ENCODE measurements at places on chromosomes 4 and X.
A peak's percentile ranks its signal among the peaks of the same experiment; 100 is the strongest.

GRCh38 chr4:7805533-7806337 is 133.9 kb downstream of the AFAP1 start:
- DNase-seq, result no peak

DNA sequence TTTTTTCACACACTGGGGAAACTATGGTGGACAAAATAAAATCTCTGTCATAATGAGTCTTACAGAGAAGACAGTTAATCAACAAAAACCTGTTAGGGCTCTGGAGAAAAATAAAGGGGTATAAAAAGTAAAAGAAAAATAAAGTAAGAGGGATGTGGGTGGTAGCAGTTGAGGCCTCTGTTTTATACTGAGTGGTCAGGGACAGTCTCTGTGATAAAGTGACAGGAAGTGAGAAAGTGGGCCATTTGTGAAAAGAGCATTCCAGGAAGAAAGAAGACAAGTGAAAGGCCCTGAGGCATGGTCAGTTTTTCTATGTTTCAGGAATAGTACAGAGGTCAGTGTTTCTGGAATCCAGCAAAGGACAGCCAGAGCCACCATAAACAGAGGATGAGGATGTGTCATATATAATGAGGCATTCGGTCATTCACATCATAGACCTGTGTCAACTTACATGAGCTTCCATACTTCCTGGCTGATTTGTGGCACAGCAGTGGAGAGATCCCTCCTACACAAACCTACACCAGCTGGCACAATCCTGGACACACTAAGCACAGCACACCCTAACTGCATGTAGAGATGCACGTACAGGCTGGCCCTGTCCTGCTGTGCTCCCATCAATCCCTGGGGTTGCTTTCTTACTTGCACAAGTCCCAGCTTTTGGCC is 64.4 kb upstream of the NAP1L5 start:
- no peak for DNase-seq

GRCh38 chr4:163380703-163381102 is 37.0 kb downstream of the NPY5R start:
- DNase-seq, result no peak

DNA sequence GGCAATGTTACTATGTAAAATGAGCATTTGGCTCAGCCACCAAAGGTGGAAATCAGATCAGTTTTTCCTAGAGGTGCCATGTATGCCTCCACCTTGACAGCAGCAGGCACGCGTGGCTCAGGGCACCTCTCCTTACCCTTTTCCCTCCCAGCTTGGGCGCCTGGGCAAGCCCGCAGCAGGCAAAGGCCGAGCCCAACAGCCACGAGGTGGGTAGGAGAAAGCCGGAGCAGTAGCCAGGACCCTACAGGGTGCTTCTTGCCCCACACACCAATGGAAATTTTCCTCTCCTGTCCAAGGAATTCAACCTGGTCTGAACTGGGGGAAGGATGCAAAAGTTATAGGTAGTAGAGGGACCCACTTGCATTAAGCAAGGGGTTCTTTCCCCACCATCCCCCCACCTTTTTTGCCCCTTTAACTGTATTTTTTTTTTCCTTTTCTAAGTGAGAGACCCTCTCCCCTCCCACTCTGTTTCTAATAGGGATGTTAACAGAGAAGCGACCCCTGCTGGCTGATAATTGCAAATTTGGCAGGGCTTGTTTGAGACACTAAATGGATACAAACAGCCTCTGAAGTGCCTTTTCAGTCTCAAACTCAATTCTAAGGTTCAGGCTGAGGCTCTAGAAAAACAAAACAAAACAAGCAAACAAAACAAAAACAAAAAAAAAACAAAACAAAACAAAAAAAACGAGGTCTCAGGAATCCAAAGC is 895.1 kb downstream of the PCDH18 start:
- no peak for DNase-seq

DNA sequence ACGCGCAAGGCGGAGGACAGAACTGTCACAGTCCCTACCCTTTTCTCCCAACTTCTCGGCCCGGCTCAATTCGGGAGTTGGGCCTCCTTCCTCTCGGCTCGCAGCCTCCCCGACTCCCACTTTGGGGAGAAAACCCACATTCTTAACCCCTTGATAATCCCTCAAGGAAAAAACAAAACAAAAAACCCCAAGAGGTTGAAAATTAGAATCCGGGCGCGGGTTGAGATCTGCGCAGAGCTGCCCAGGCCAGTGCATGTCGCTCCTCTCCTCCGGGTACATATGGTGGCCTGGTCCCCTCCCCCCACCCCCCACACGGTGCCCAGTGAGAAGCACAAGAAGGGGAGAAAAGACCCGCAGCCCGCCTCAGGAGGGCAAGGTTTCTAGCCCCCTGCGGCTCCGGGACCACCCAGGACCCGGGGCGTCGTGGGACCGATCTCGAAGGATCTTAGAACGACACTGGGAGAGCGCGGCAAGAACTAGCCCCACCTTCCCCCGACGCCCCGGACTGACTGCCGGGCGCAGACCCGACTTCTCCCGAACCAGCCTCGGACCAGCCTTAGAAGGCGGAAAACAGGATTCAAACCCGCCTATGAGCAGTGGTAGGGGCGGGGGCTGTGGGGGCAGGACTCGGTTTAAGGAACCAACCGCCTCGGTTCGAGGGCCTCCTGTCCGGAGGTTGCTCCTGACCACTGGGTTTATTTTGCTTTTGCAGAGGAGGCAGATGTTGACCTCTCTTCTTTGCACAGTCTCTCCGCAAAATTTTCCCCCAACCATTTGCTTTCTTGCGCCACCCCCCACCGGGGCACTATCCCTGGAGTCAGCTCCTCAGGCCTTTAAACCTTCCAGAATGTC is 2.5 kb upstream of the PDGFRA start:
- DNase-seq, result no peak

- no peak for DNase-seq
Observed at GRCh38 chrX:1606496-1606895, 8.4 kb upstream of the ASMT start.

GRCh38 chr4:87219632-87220093 is 755 bp downstream of the KLHL8 start:
- DNase-seq, result peak; percentile 33

GRCh38 chrX:48530736-48531135 is 8.8 kb upstream of the TBC1D25 start:
- DNase-seq, result no peak

- DNase-seq, result no peak
Observed at GRCh38 chr4:116229420-116229819, 856.0 kb downstream of the TRAM1L1 start.

DNA sequence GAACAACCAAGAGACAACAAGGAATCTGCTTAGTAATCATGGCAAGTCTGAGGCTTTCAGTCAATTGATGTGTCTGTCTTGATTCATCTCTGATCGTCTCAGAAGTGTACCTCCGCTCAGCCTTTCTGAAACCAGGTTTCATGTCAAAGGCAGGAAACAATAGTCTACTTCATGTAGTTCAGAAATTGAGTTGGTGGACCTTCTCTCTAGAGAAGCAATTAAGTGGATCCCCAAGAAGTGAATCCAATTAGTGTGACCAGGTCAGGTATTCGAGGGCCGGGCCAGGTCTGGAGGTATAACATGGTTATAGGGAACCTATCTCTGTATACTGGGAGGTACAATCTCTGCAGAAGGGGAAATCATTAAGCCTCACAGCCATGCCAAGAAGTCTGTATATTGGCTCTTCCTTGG is 32.0 kb downstream of the DAPP1 start:
- DNase-seq, result peak; percentile 43

- no peak for DNase-seq
Observed at GRCh38 chr4:188409851-188410250, 270.6 kb downstream of the TRIML1 start.

GRCh38 chr4:8282134-8282641 is 12.6 kb downstream of the HTRA3 start:
- DNase-seq, result no peak

DNA sequence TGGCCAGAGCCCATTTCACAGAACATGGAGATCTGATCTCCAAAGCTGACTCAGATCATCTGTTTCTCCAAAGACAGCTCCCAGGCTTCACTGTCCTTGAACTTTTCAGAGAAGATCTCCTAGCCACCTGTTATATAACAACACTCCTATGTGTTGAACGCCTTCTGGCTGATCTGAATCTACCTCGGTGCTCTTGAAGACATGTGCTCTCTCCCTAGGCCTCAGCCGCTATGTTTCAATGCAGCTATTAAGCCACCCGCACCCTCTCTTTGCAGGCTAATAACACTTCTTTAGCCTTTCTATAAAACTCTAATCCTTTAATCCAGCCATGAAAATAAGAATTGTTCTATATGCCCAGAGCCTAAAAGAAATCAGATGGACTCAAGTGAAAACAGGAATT is 34.9 kb downstream of the SEL1L3 start:
- no peak for DNase-seq

DNA sequence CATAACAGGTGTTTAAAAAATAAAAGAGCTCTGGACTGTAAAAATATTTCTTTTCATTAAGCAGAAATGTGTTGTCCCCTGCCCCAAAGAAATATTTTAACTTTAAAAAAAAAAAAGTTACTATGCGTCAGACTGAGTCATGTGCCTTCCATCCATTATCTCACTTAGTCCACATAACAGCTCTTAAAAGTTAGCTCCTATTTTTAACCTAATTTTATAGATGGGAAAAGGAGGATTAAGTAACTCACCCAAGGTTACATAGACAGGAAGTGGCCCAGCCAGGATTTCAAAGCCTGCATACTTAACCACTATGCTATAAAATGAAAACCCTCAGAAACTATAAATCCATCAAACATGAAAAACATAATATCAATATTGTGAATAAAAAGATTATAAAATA is 97.7 kb downstream of the MANBA start:
- no peak for DNase-seq

GRCh38 chrX:17081968-17082367 is 135.5 kb downstream of the REPS2 start:
- no peak for DNase-seq

- no peak for DNase-seq
Observed at GRCh38 chr4:16117164-16117563, 33.3 kb upstream of the PROM1 start.

- DNase-seq, result no peak
Observed at GRCh38 chr4:182853731-182854330, 63.4 kb downstream of the DCTD start.

DNA sequence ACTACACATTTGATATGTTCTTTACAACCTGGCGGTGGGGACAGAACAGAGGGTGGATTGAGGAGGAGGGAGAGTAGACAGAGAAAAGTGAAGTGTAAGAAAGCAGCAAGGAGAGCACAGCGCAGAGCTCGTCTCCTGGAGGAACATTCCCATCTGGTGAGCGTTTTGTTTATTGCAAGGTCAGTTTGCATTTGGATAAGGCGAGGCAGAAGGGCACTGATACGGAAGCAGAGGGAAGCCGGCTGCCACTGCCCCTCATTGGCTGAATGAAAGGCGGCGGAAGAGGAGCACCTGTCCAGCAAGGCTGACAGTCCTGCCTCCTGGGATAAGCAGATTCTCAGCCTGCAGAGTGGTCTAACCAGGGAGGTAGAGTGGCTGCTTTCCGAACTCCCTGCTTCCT is 83.2 kb downstream of the GPR143 start:
- no peak for DNase-seq

DNA sequence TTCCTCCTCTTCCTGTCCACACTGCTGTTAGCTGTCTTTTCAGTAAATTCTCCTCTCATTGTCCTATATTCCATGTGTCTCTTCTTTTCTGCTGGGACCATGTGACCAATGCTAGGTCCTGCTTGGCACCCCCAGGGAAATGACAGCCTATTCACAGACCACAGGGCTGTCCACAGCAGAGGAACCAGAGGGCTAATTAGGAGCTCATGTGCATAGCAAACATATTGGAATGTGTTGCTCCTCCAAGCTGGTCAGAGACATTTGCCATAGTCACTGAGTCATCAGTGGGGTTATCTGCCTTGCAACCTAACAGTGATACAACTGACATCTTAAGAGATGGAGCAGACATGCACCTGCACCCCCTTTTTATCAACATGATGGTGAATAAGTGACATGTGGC is 67.9 kb upstream of the PUDP start:
- no peak for DNase-seq

DNA sequence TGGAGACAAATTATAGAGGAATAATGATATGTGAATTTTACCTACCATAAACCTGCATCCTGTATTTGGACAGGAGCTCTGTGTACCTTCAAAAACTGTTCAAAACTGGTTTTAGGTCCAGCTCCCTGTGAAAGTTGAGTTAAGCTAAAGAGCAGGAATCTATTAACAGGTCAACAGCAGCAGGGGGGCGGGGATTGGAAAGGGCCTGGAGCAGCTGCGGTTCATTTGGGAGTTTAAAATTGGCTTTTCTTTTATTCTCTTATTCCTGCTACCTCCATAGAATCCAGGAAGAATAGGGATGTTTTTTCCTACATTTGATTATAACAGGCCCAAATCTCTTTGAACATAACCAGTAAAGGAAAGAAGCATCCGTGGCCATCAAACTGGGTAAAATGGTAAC is 23.8 kb downstream of the SHROOM3 start:
- DNase-seq, result no peak

DNA sequence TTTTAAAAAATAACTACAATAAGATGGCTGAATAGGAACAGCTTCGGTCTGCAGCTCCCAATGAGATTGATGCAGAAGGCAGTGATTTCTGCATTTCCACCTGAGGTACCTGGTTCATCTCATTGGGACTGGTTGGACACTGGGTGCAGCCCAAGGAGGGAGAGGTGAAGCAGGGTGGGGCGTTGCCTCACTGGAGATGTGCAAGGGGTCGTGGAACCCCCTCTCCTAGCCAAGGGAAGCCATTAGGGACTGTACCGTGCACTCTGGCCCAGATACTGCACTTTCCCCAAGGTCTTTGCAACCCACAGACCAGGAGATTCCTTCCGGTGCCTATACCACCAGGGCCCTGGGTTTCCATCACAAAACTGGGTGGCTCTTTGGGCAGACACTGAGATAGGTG is 640.1 kb downstream of the IQCM start:
- DNase-seq, result no peak

- no peak for DNase-seq
Observed at GRCh38 chr4:8383016-8383415, 57.5 kb downstream of the ACOX3 start.

DNA sequence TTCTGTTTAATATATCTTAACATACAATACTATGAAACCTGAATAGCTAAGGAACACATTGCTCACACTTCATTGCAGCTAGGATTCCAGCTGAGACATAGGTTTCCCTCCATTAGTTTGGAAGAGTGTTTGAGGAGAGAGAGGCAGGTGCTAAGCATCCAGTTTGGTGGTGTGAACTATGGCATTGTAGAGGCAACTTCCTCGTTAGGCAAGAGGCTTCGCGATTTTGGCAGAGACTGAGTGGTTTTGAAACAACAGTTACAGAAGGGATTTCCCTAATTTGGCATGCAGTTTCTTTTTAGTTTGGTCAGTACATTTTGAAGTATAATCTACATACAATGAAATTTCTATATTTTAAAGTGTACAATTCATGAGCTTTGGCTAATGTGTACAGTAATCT is 117.1 kb upstream of the BMP3 start:
- no peak for DNase-seq

GRCh38 chr4:1648962-1649361 is 35.2 kb downstream of the FAM53A start:
- no peak for DNase-seq

GRCh38 chr4:82217986-82218715 is 155.6 kb downstream of the HNRNPD start:
- no peak for DNase-seq
